ENCODE measurements at places on chromosomes 7 and 10. TPM values are rescaled to one million over a fixed set of nuclear protein-coding genes. Genes with fewer than 3 reads are reported as not detected.

DNA sequence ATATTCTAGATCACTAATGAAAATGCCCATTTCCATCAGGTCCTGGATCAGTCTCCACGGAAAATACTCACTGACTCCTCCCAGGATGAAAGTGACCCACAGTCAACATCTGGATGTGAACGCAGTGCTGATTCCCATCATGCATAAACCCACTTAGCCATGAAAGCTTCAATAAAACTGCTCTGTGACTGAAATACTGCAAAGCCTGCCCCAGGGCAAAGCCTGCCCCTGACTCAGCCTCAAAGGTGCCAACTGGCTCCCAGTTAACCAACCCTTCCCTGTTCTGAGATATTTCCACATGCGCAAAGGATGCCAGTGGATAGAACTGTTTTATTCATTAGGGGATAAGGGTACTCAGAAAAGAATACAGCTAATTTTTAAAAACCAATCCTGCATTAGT lies 24.0 kb downstream of the OSBPL3 start:
- DNase-seq: no peak

DNA sequence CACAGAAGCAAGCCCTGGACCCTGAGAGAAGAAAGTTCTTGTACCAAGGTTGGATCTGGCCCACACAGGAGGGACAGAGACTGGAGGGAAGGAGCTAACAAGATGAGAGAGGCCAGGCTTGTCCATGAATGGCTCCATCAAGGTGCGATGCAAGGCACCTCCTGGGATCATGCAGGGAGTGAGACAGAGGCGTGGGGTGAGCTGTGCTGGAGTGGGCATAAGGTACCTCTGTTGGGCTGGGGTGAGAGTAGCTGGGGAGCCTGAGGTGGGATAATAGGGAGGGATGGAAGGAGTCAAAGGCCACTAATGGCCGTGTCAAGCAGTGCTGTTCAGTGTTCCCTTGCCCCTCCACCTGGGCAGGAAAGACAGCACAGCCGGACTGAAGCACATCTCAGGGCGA lies 9.9 kb downstream of the TMEM72 start:
- no peak for DNase-seq

NKX2-3 gene
- total RNA-seq: not detected

OR2A42 gene
- 1.5 TPM for total RNA-seq

CTAGE8 gene
- total RNA-seq: 1.3 TPM

DNA sequence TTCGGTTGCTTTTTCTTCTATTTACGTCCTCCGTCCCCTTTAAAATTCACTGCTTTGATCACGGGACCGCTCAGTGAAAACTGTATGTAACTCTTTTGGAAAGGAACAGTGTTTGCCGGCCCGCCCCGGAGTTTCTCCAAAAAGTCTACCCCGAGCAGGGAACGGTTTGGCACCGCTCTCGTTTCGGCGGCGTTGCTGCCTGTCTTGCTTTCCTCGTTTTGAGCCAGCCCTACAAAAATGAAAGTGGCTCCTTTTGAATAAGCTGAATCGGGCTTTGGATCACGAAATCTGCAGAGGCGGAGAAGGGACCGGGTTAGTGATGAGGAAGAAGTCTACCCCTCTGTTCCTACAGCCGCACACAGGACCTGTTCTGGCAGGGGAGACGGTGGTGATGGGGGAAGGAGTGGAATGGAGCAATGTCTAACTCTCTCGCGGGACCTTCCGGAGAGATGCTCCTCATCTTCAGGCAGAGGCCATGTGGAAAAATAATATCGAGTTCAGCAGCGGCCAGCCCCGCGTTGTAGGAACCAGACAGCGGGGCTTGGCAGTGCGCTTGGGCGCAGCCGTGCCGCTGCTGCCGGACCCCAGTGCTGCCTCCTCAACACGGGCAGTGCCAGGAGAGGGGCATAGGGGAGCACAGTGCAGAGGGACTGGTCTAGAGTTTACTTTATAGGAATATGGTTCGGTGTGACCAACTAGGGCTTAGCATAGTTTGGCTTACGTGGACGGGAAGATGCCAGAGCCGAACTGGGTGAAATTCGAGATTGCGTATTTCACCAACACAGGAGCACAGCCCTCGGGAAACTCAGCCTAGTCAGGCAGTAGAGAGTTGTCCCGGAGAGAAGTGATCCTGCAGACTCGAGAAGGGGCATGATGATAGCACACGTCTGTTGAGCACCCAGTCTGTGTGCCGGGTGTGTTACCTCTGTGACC lies 1.4 kb downstream of the HTRA1 start:
- peak; percentile 39 for DNase-seq

DNA sequence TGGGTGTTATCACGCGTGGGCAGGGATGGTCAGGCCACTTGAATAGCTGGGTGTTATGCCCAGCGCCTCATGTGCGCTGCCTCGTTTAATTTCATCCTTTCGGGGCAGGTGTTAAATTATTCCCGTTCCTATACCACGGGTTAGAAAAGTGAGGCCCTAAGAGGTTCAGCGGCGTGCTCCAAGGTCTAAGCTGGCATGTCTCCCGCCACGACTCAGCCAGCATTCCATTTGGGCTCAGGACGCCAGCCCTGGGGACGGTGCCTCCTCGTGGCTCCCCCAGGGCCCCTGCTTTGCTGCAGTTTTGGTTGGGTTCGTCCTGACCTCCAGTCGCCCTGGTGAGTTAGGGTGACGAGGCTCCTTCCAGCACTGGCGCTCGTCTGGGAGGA lies 124.5 kb downstream of the TRRAP start:
- no peak for DNase-seq

- DNase-seq: no peak
These were observed 272.5 kb upstream of the SEMA3E start for GRCh38 chr7:83921271-83921940.

DNA sequence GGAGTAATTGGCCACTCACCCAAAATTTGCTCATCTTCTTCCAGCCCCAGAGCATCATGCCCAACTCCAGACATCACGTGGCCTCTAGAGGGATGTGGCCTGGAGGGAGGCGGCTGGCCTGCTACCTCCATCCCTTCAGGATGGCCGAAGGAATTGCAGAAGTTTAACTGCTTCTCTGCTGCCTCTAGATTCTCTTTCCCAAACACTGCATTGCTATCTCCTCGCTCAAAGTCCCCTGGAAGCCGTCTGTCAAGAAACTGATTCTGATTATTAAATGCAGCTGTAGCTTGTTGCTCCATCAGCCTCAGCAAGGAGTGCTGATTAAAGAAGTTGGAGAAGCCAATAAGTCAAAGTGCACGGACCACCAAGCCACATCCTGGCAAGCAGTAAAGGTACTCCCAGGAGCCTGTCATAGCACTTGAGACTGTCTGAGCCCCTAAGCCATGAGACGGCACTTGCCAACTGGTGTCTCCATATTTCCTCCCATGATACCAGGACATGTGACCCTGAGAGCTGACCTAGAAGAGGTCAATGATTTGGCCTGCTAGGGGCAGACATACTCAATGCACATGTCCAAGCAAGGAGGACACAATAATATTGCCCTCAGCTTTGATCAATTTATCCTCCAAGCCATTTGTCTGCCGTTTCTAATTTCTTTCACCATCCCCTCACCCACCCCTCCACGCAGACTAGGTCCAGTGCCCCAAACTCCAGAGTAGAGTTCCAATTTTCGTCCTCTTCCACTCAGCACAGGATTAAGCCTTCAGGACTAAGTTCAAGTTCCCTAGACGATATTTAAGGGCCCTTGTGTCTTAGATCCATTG lies 84.2 kb downstream of the TBXAS1 start:
- DNase-seq: no peak

DNA sequence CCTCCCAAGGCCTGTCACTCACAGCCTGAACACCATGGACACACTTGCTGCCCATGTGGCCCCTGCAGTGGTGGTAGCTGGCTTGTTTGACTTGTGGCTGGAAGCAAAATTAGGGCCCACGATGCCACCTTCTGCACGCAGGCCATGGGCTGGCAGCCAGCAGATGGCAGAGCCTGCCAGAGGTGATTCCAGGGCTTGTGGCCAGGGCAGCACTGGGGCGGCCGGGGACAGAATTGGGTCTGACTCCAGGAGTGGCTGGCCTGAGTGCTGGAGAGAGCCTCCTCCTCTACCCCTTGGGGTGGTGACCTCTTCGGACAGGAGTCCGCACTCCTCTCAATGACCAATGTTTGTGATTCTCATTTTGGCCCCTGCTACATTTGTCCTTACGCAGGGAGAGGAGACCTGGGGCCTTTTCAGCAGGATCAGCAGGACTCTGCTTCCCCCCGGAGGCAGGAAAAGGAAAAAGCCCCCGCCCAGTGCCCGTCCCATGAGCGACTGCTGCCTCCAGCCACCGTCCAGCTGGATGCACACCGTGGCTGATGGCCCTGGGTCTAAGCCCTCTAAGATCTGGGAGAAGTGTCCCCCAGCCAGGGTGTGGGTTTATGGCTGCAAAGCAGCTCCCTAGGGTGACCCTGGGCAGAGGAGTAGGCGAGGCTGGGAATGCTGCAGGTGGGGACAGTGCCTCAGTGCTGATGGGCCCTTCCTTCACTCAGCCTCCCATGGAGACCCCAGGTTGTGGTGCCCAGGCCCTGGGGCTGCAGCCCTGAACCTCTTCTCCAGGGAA lies 26.5 kb downstream of the DNAJB12 start:
- peak; percentile 91 for DNase-seq

PEX1 gene
- 38.1 TPM for total RNA-seq

ALOX5 gene
- 28.2 TPM for total RNA-seq

CALHM2 gene
- total RNA-seq: 28.5 TPM

DNA sequence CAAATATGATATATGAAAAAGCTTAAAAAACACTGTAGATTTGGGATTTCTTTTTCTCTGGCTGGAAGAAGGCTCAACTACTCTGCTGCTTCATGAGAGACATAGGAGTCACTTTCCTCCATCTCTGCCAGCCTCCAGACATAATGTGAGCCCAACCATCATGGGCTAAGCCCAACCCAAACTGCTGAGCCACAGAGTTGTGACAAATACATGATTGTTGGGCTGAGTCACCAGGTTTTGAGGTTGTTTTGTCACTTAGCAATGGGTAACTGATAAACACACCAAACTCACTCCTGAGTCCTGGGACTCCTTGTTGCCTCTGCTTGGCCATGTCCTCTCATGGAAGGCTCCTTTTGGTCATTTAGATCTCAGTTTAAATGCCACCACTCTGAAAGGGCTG lies 381.8 kb upstream of the FZD8 start:
- DNase-seq: no peak

GRCh38 chr7:75987026-75987804 lies 7.2 kb downstream of the TMEM120A start:
- peak; percentile 11 for DNase-seq

CD36 gene
- 164 TPM for total RNA-seq

GRCh38 chr10:113458944-113459343 lies 93.9 kb upstream of the HABP2 start:
- no peak for DNase-seq

GRCh38 chr10:121084016-121084674 lies 233.0 kb downstream of the WDR11 start:
- DNase-seq: no peak

- no peak for DNase-seq
These were observed 255.0 kb downstream of the ADK start for GRCh38 chr10:74406006-74406405.

DNA sequence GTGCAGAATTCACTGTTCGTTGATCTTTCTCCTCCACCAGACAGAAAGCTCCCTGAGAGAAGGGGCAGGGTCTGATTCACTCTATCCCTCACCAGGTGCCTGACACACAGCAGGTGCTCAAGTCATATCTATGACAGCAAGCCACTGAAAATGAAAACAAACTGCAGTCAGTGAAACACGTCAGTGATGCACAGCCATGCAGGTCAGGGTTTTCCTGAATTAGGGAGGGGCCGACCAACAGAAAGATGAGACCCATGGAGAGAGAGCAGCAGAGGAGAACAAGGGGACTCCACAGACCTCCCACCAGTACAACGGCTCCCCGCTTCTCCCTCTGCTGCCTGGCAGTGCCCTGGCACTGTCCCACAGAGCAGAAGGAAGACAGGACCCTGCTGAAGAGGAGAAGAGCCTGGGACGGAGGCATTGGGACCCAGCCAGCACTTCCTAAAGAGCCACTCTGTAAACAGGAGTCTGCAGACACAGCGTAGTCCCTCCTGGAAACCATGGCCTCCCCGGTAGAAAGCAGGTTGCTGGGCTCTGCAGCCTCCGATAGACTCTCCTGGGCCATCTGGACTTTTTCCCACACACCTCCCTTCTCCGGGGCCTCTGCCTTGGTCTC lies 50.3 kb downstream of the FAM53B start:
- DNase-seq: peak; percentile 64

All from thyroid gland (tissue), 4 donors.